Cortex of kidney (tissue), 1 donor: ENCODE measurements at places on chromosomes 6 and 20.
A peak's percentile ranks its signal among the peaks of the same experiment; 100 is the strongest.

- no peak for DNase-seq
Observed at GRCh38 chr20:41230136-41230535, 87.4 kb downstream of the ZHX3 start.

GRCh38 chr6:147970970-147971369 lies 371.7 kb upstream of the SASH1 start:
- no peak for DNase-seq

- no peak for DNase-seq
Observed at GRCh38 chr20:8097307-8097706, 34.8 kb upstream of the PLCB1 start.

DNA sequence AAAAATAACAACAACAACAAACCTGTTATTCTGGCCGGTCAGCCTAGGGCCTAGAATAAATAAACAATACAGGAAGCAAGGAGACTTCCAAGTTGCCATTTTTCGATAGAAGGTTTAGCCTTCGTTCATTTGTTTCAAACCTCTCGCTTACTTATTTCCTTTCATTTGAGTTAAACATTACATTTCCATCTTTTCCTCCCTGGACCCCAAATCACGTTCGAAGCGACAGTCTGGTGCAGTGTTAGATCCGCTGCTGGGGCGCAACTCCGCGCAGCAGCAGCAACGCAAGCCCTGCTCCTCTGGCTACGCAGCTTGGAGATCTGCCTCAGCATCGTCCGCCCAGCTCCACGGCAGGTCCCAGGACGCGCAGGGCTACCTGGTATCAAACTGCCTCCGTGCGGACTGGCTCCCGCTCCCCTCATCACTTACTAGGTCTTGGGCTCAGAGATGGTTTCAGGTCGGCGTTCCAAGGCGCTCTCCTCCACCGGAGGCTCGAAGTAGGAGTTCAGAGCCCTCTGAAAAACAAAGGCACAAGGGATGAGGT lies 530 bp downstream of the TDP2 start:
- DNase-seq = no peak

DNA sequence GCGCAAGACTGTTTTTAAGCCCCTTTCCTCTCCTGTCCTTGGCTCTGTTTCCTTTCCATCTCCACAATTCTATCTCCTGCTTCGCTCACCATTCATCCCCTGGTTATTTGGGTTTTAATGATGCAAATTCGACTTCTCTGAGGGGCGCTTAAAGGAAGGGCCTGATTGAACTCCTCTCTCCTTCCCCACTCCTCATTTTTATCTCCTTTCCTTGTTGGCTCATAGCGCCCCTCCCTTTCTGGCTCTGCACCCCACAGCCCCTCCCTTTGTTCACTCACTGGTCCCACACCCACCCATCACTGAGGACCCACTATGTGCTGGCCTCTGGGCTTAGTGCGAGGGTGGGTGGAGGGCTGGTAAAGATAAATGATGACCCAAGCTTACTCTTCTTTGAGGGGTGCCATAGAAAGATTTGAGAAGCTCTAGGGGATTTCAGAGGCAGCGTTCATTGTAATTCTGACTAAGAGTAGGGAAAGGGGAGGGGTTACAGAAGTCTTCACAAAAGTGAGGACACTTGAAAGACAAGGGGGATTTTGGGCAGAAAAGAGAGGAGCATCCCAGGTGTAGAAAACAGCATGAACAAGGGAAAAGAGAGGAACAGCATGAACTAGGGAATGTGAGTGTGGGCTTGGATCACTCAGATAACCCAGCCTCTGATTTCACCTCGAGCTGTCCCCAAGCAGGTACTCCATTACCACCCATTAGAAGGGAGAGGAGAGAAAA lies 507.8 kb downstream of the CD83 start:
- no peak for DNase-seq

DNA sequence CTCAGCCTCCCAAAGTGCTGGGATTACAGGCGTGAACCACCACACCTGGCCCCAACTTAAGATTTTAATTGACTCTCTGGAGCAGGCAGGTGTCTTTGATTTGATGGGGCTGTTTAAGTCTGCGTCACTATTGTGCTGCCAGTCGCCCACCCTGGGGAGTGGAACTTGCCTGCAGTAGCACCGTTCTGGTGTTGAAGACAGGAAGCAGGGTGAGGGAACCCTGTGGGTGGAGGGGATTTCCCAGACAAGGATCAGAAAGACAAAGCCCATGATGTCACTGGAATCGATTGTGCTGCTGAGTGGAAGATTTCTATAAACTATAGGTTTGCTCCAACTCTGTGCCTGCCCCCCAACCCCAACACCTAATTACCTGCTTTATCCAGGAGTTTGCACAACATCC lies 11.0 kb downstream of the ALDH8A1 start:
- no peak for DNase-seq

DNA sequence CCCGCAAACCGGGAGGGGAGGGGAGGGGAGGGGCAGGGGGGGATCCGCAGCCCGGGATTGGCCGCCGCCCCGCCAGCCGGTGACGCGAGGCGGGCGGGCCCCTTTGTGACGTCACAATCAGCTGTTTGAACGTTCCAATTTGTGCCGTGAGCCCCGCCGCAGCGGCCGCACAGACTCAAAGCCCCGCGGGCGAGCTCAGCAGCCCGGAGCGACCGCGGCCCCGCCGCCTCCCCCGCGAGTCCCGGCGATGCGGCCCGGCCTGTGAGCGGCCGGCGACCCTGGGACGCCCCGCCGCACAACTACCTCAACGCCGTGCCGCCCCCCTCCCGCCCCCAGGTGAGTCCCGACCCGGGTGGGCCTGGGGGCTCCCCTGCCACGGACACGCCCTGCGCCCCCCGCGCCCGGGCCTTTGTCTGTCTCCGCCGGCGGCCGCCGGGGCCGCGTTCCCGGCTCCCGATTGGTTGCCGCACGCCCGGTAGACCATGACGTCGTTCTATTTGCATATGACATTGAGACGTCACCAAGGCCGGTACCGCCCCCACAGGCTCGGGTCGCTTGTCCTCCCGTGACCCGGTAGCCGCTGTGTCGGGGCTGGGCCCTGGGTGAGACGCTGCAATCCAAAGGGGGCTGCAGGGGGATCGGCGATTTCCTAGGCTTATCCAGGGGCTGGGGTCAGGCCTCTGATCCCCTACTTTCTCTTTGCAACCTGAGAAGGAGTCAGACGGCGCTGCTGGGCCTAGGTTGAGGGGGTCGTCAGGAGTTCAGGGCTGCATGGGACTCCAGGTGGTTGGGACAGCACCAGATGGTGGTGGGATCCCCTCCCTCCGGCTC lies at the start of gene TP53INP2:
Gene TP53INP2, plus strand, starts transcription at position 168 of the 831 bp plus-strand sequence. CDS start 4,396 bp downstream, outside the sequence.
- DNase-seq = peak; percentile 96

- no peak for DNase-seq
Observed at GRCh38 chr20:50246367-50247195, 56.0 kb downstream of the CEBPB start.

DNA sequence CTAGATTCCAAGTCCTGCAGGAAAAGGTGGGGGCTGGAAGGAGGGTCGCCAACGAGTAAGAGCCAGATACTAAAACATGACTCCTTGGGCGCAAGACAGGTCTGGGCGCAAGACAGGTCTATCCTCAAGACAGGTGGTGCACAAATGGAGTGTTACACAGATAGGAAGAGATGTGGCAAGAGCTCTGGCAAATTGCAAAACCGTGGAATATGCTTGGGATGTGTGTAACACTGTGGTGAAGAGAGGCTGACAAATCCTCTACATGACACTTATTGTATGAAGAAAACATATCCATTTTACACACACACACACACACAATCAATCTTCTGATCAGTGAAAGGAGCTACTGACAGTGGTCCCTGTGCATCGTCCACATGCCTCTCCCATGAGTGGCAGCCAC lies 77.6 kb downstream of the TBC1D7 start:
- DNase-seq = no peak

DNA sequence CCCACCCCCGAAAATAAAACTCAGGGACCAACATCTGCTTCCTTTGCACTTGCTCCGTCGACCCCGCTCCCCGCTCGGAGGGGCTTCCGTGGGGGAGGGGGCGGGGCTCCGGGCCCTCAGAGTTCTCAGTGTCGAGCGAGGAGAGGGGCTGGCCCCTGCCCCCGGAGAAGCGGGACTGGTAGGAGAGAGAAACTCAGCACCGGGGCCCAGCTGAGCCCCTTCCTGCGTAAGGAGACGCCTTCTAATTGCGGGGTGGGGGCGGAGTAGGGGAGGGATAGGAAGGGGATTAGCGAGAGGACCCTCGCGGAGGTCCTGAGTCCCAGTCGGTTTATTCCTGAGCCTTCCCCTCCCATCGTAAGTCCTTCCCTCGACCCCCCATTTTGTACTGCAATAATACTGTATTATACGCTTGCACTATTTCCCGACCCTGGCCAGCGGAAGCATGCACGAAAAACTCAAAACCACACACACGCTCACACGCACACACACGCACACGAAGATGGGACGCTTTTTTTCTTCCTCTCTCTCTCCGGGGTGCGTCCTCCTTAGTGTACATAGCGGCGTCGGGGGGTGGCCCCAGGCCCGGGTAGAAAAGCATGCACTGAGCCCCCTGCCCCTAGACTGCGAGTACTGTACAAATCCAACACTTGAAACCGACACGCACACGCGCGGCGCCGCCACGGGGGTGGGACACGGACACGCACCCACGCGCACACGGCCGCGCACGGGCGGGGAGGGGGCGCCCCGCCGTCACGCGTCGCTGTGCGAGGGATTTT lies 22.1 kb upstream of the SLC22A7 start:
- DNase-seq = no peak

GRCh38 chr6:23016696-23017095 lies 447.3 kb downstream of the HDGFL1 start:
- DNase-seq = no peak

- DNase-seq = no peak
Observed at GRCh38 chr20:36496707-36497669, 44.3 kb upstream of the MYL9 start.

DNA sequence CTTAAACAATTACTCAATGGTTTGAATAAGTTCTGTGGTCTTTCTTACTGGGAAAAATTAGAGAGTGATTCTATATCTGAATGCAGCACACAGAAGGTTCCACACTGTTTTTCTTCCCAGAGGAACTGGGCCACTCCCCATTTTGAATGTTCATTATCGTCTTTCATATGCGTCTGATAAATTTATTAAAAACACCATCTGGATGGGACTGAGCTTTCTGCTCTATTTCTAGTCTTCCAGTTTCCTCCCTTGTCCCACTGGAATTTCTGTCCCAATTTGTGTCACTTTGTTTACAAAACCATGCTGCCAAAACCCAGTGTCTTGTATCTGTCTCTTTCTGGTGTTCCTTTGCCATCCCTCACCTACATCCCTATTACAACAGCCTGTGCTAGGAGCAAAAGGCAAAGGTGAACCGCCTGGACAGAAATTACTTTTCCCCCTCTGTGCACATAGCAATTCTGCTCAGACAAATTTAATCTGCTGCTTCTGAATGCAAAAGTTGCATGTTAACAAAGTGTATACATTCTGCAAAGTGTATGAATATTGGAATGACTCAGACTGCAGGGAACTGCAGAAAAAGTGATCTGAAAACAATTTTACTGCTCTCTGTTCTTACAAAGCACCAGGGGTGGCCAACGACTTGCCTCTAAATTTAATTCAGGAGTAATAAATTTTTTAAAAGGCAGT lies 333.6 kb downstream of the BTBD9 start:
- no peak for DNase-seq

DNA sequence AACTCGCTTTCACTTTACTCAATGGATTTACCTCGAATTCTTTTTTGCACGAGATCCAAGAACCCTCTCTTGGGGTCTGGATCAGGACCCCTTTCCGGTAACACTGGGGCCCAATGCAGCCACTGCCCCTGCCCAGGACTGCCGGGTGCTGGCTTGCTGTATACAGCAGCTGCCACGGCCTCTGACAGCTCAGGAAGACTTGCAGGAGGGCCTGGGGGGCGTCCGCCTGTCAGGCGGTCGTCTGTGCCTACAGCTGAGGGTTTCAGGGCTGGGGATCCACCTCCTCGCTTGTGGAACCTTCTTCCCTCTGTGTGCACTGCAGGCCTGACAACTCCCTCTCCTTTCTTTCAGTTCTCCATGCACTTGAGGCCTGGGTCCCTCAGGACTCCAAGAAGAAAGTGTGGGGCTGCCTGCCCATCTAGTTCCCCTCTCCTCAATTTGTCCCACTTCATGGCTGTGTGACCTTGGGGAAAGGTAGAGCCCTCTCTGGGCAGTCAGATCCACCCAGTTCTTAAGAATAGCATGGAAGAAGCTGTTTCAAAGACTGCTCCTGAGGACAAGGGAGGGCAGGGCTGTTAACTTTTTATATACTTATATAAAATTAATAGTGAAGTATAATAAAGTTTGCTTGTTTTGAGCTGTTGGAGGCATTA lies 75.0 kb upstream of the LGSN start:
- no peak for DNase-seq

GRCh38 chr6:43833996-43834390 lies 64.0 kb downstream of the VEGFA start:
- no peak for DNase-seq

DNA sequence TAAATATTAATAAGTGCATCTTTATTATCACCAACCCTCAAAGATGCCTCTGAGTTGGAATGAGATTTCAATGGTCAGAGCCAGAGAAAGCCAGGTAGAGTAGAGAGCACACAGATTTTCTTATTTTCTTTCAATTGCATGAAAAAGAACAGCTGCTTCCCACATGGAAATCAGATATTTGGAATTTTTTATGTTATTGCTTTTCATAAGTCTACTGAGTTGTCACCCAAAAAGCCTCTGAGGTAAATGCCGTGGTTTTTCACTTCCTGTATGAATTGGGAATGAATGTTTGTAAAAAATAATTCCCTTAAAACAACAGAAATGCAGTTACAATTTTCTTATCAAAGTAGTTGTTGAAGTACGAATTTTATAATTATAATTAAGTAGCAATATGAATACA lies 563.1 kb downstream of the RFPL4B start:
- DNase-seq = no peak

DNA sequence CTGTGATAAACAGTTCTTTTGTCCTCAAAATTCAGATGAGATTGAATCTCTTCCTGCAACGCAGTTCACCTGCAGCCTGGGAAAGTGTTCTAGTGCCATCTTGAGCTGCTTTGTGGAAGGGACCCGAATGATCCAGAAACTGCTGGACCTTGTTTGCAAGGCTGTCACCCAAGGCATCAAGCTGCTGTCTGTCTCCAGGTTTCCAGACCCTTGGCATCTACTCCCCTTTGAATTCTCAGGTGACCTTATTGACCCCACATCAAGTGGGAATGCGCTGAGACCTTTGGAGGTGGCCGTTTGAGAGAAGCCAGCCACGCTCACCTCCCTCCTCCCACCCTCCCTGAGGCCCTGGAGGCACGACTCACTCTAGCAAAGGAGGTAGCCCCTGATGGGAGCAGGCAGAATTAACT lies 112.5 kb downstream of the EDN3 start:
- no peak for DNase-seq

- DNase-seq = no peak
Observed at GRCh38 chr20:19952392-19952791, 64.8 kb upstream of the NAA20 start.

DNA sequence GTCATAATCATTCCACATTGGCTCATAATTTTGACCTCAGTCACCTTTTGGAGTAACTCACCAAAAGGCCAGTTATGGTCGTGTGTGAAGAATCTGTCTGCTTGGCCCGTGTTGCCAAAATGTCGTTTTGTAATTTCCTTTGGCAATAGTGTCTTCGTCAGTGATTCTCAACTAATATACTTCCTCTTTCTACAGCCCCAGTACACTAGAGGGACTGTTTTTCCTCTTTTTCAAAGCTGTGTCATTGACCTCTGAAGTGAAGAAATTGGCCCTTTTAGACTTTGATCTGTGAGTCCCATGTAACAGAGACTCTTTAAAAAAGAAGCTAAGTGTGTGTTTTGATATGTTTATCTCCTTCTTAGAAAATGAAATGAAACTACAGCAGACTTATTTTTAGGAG lies 5.2 kb downstream of the FOXO3 start:
- DNase-seq = no peak

- DNase-seq = no peak
Observed at GRCh38 chr6:148461986-148462577, 119.4 kb downstream of the SASH1 start.

- DNase-seq = no peak
Observed at GRCh38 chr6:134925800-134926199, 24.1 kb downstream of the ALDH8A1 start.
